Stimulated activated CD4-positive, alpha-beta T cell treated with anti-CD3 and anti-CD28 coated beads, Interleukin-1b, Interleukin-23, amount 100 ng/mL, for 1 hour (primary cell): ENCODE measurements at places on chromosomes 1 and 21.

DNA sequence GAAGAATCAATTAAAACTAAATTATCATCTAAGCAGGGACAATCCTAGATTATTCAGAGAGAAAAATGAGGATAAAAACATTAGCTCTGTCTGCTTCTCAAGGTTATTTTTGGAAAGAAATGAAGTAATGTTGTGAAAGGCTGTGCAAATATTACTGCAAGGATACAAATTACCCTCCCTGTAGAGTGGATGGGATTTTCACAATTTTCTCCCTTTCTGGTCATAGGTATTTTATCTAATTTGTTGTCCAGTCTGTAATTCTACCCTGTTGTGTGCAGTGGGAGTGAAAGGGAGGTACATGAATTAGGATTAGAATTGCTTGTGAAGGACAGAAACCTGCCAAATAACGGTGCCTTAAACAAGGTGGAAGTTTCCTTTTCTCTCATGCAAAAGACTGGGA is 54.7 kb downstream of the MAP3K7CL start:
- DNase-seq, result no peak

GRCh38 chr1:8883491-8883890 is 5.0 kb upstream of the ENO1 start:
- no peak for DNase-seq

DNA sequence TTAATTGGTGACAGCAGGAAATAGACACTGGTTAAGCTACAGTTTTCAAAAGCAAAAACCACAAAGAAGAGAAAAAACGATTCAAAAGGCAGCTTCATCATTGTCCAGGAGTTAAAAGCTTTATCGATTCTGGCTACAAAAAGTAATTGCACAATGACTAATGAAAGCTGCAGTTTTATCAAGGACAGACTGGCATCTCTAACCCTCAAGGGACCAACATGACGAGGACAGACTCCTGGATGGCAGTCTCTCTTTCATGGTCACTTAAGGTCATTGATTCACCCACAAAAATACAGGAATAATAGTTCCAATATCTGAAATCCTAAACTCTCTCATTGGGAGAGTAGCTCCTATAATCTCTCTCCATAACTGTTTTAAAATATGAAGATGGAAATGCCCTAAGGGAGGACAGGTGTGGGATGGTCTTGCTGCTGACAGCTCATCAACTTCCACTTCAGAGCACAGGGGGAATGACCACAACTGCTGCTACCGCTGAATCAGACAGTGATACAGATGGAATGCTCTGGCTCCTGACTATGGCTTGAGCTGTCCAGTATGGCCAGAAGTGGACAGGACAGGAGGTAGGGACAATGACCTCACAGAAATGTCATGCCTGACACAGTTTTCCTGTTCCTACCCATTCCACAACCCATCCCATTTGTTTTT is 17.4 kb upstream of the CPLANE2 start:
- no peak for DNase-seq

- DNase-seq, result no peak
Observed at GRCh38 chr1:110003747-110004428, 19.3 kb downstream of the AHCYL1 start.

DNA sequence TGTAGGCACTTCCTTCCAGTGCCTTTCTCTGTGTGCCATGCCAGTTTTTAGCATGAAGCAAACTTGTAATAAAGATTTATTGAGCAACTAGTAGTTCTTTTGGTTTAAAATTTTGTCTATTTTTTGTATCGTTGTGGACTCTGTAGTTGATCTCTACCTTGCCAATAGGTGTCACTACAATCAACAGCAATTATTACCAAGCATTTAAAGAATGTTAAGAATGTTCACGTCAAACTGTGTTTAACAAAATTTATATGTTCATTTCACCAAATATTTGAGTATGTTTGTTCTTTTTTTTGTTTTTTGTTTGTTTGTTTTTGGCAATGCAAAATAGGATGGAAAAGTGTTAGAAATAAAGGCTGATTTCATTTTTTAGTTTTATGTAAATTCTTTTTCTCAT is 208.1 kb downstream of the PATJ start:
- DNase-seq, result no peak

- DNase-seq, result no peak
Observed at GRCh38 chr1:21051177-21051825, 125.4 kb downstream of the EIF4G3 start.

DNA sequence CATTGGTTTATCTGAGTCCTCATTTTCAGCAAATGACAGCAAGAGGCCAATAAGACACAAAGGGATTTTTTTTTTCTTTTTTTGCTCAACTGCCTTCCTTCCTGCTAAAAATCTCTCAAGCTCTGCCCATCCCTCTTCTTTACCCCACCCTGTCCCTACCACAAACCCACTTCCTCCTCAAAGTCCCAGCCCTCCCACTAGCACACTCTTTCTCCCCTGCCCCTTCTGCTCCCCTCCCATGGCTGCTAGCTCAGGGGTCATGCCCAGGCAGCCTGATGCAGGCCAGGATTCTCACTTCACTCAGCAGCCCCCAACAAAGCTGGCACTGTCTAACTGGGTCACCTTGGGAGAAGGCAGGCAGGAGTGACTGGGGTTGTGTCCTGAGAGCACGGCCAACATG is 28.8 kb upstream of the PPP2R5A start:
- DNase-seq, result no peak

DNA sequence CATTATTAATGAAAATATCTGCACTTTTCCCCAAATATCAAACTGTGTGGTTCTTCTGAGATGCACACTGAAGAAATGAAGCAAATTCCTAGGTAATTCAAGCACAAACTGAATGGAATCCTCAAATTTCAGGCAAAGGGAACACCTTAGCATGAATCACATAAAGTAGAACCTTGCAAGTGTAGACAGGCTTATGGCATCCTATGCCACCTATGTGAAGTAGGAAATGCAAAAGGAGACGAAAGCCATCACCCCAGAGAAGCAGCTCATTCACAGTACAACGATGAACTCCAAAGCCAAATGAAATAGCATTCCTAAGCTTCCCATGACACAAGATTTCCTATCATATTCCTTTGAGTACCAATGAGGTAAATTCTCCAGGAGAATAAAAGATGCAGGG is 461.2 kb upstream of the RUNX1 start:
- no peak for DNase-seq

DNA sequence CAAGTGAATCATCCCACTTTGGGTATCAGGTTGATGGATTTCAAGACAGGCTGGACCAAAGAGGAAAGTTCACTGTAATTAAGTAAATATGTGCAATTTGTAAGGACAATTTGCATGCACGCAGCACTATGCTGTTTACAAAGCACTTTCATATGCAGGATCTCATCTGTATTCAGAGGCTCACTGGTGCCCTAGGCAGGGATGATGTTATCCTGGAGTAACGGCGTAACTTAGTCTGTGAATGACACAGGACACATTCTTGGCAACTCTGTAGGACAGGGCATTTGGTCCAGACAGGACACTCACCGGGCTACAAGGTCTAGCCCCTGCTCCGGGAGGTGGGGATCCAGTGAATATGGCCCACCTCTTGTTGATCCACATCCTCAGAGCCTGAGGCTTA is 365.4 kb upstream of the DUSP10 start:
- no peak for DNase-seq

- no peak for DNase-seq
Observed at GRCh38 chr1:30196872-30197638, 526.3 kb downstream of the MATN1 start.

DNA sequence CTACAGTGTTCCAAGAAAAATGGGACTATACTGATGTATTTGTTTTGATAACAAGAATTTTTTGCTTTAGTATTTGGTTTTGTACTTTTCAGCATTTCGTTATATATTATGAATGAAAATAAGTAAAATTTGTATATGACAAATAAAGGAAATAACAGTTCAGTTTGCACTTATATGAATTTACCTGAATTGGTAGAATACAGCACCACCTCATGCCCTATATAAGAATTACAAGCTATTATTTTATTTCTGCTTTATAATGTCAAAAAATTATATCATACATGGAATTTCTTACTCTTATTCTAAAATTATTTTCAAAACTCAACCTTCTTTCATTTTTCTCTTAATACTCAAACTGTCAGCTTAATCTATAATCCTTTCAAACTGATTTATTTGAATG is 14.6 kb downstream of the EFCAB7 start:
- no peak for DNase-seq

GRCh38 chr21:35457097-35457804 is 408.1 kb upstream of the RUNX1 start:
- DNase-seq, result no peak

- no peak for DNase-seq
Observed at GRCh38 chr1:212514782-212515181, 82.1 kb downstream of the NENF start.

DNA sequence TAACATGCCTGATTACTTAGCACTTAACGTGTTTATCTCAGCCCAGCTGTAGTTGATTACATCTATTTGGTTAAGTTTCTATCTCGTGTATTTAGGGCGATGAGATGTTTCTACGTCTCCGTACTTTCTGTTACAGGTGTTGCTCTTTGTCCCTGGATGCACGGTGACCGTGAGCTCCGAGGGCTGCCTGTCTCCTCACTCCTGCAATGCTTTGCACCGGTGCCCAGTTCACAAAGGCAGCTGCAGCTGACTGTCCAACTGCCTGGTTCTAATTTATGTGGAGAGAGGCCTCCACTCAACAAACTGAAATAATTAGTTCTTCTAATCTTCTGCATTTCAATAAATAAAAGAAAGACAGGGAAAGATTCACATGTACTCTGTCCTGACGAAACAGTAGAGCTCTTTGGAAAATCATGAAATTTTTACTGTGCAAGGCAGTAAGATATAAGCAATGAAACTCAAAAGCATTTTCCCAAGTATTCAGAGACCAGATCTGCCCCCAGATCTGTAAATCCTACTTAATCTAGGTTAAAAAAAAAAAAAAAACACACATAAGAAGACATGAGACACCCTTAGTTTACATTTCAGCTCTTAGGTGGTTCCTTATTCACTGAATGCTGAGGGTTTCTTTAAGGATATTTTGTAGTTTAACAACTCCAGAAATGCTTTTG is 108.2 kb downstream of the TGFBR3 start:
- DNase-seq, result no peak

- no peak for DNase-seq
Observed at GRCh38 chr1:193069748-193070385, 10.5 kb downstream of the RO60 start.

DNA sequence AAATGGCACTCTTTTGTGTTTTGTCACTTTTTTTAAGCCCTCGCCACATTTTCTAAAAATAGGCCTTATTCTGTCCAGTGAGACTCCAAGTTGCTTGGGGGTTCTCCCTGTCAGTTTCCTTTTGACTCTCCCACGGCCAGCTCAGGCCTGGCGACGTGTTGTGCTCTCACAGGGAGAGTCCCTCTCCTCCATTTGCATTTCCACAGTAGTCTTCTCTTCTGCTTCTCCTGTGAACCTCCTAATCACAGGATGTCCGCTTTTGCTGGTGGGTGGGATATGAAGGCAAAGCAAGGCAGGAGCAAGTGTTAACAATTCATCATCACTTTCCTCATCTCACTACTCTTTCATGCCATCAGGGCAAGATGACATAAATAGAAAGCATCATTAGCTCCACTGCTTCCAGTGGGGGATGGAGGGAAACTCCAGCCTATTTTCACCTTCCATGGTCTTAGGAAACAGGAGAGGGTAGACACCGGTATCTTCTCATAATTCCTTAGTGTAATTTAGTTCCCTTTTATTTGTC is 99.8 kb downstream of the INTS7 start:
- DNase-seq, result no peak

DNA sequence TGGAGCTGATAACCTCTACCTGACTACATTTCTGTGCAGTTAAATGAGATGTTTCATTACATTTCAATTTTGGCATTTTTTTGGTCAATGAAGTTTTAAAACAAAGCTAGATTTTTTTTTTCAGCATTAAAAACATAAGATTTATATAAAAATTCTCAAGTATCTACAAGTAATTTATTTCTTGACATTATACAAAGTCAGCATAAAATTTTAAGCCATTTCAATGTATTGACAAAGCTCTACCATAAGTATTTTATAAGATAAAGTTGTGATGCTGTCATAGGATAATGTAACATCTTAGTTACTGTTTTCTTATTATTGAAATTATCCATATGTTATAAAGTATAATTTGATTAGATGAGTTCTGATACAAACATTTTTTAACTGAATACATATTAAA is 351.6 kb downstream of the PTBP2 start:
- no peak for DNase-seq

DNA sequence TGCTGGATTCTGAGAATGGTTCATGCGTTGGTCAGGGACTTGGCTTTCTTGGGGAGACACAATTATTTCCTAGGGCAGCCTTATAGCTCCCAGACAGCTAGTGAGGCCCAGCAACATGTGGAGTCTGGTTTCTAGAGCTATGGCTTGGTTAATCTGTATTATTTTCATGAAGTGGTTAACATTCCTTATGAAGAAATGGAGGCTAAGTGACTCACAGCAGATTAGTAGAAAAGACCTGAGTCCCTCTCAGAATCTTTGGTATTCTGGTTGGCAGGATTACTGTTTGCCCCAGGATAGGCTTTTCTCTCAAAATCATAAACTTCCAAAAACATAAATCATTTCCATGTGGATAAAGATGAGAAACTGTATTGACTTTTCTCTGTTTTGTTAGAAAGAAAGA is 42.3 kb downstream of the DUSP10 start:
- no peak for DNase-seq

GRCh38 chr1:200738949-200739651 is 407 bp downstream of the CAMSAP2 start:
- DNase-seq, result peak; percentile 5

- DNase-seq, result no peak
Observed at GRCh38 chr1:243748706-243749283, 101.2 kb downstream of the AKT3 start.

DNA sequence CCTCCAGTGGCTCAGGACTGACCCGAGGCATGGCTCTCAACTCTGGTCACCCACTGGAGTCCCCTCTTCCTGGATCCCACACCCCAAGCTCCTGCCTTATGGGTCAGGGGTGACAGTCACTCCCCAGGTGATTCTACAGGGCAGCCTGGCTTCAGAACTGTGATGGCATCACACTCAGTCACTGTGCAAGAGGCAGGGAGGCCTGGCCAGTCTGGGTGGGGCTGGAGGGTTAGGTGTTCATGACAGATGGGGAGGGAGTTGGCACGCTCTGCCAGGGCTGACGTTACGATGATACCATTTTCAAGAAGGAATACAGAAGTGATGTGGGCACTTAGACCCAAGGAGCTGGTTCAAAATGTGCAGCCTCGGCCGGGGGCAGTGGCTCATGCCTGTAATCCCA is 25.2 kb upstream of the ABCG1 start:
- no peak for DNase-seq
